ENCODE measurements at places on chromosomes 12 and 14.

GRCh38 chr12:76308866-76309265, 39.3 kb downstream of the BBS10 start:
- no peak for DNase-seq

- DNase-seq, result peak; percentile 33
Measured at GRCh38 chr14:91636604-91637003, 95.3 kb downstream of the CATSPERB start.

- DNase-seq, result no peak
Measured at GRCh38 chr12:53960187-53961024, 5.7 kb downstream of the HOXC12 start.

- DNase-seq, result peak; percentile 61
Measured at GRCh38 chr12:6869049-6870021, 2.0 kb downstream of the TPI1 start.

- no peak for DNase-seq
Measured at GRCh38 chr14:51922624-51923023, 62.2 kb downstream of the GNG2 start.

DNA sequence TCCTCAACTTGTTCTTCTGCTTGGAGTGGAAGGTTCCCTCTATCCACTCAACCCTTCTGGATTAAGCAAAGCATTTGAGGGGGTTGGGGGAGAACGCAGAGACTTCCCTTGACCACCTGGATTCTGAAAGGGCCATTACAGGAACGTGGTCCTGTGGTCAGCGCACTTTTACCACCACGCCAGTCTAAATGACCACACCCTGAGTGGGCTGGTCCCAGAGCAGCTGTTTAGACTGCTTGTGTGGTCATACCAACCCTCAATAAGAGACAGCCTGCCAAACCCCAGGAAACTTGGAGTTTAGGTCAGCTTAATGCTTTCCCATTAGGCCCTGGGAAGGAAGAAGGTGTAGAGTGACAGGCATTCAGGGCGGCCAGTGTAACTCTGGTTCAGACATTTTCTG, 165.5 kb upstream of the ATP2B1 start:
- no peak for DNase-seq

DNA sequence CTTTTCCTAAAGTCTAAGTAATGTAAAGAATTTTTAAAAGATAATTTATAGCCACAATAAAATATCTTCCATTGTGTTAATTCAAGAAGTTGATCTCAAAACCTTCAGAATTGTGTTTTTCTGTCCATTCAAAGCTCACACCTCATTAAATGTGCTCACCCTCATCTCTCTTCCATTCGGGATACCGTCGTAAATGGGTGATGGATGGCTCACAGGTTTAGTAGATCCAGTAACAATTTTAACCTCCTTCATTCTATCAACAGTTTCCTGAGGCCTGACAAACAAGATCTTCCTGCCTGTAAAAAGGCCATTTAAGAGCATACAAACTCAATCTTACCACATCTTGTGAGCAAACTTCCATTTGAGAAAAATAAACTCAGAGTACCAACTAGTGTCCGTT, 9.4 kb upstream of the FLRT2 start:
- no peak for DNase-seq

DNA sequence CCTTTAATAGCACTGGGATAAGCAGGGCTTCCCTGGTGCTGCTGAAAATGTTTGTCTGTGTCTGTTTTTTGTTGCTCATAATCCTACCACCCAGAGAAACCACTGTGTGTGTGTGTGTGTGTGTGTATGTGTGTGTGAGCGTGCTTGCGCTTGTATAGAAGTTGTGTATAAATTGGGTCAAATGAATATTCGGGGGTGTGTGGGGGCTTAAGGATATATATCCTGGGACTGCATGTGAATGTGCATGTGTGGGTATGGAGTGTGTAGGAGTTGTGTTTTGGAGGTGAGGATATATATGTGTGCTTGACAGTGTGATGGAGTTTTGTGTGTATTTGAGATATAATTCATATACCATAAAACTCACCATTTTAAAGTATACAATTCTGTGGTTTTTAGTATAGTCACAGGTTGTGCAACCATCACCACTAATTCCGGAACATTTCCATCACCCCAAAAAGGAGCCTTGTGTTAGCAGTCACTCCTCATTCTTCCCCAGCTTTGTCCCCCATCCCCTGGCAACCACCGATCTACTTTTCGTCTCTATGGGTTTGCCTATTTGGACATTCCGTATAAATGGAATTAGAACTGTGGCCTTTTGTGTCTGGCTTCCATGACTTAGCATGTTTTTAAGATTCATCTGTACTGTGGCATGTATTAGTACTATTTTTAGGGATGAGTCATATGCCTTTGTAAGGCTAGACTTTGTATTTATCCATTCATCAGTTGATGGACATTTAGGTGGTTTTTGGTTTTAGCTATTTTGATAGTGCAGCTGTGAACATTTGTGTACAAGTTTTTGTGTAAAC, 25.6 kb downstream of the TCTN1 start:
- peak; percentile 87 for DNase-seq

GRCh38 chr12:103456006-103456405, 39.8 kb downstream of the C12orf42 start:
- no peak for DNase-seq

DNA sequence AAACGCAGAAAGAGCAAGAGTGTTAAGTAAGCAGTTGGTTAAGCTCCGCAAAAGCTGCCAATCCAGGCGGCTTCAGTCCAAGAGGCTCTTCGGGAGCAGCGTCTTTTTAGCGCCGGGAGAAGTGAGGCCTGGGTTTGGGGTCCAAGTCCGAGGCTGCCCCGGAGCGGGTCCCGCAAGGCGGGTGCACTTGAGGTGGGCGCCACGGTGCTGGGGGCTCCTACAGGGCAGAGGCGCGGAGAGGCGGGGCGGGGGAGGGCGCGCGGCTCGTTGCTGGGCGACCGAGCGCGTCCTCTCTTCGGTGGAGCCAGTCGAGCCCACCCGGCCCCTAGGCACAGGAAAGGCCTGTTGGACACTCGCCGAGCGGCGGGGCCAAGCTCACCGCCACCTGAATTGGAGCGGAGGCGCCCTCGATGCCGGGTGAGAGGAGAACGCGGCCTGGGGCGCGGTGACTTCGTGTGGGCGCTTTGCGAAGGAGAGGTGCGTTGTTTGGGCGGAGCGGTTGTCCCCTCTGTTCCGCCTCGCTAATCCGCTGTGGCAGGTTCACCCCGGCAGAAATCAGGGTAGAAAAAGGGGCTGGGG, 15.6 kb downstream of the TTC6 start:
- no peak for DNase-seq
